ENCODE measurements at places on chromosomes 5 and 9.

DNA sequence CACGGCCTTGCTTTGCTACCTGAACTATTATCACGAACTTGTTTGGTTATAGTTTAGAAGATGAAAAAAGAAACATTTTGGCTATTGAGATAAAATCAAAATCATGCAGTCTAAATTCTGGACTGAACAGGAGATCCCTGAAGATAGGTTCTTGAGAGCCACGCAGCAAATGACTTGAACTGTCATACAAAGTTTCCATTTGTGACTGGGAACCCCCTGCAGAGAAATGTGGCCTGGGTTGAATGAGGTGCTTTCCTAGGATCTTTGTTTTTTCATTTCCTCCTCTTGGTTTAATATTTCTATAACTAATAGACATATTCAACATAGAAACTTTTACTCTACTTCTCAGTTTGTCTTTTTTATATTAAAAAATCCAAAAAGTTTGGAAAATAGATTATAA, 184.7 kb upstream of the TRPM3 start:
- no peak for DNase-seq

- DNase-seq = no peak
These were observed 277.6 kb upstream of the EFNA5 start for GRCh38 chr5:107948377-107948776.

DNA sequence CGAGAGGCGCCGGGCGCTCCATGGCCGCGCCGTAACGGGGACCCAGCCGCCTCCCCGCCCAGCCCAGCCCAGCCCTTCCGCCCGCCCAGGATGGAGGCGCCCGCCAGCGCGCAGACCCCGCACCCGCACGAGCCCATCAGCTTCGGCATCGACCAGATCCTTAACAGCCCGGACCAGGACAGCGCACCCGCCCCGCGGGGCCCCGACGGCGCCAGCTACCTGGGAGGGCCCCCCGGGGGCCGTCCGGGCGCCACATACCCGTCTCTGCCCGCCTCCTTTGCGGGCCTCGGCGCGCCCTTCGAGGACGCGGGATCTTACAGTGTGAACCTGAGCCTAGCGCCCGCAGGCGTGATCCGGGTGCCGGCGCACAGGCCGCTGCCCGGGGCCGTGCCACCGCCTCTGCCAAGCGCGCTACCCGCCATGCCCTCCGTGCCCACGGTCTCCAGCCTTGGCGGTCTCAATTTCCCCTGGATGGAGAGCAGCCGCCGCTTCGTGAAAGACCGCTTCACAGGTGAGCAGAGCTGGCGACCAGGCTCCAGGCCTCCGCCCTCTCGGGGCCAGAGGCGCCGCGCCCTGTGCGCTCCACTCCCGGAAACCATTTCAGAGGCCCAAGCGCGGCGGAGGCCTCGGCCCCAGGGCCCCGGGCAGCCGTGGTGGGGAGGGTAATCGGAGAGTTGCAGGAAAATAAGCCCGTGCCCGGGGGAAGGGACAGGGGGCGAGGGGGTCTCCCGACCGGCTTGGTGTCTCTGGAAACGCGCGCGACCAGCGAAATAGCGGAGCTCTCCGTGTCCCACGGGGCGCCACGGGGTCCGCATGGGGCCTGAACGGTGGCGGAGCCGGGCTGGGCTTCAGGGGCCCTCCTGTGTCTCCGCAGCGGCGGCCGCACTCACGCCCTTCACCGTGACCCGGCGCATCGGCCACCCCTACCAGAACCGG, 496 bp downstream of the TLX3 start:
- DNase-seq = peak; percentile 20

GRCh38 chr5:8813180-8813579, 732.7 kb downstream of the SEMA5A start:
- DNase-seq = no peak

DNA sequence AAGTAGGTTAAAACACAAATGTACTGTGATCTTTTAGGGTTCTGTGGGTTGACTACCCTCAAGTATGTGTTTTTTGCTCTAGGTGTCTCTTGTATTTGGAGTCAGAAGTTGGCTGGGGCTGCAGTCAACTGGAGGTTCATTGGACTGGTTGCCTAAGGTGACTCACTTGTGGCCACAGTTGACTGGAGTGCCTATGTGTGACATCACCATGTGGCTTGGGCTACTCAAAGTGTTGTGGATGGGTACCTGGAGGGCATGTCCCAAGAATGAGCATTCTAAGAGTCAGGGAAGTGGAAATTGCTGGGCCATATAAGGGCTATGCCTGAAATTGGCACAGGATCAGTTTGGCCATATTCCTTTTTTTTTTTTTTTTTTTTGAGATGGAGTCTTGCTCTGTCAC, 27.4 kb downstream of the SNX30 start:
- no peak for DNase-seq

DNA sequence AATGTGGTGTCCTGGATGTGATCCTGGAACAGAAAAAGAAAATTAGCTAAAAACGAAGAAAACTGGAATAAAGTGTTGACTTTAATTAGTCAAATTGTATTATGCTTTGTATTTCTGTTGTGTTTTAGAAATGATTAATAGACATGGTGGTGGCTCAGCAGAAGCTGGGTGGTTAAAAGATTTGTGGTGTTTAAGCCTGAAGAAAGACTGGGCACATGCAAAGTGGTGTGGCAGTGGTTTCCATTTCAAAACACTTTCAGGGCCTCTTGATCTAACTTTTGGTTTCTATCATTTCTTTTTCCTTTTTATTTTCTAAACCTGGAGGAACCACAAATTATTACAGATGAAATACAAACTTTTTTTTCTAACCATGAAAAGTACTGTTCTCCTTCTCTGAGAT, 44.1 kb downstream of the ADGRV1 start:
- no peak for DNase-seq

- no peak for DNase-seq
These were observed 421.1 kb upstream of the FTMT start for GRCh38 chr5:121430538-121430937.

GRCh38 chr9:134386951-134387831, 60.9 kb downstream of the RXRA start:
- no peak for DNase-seq

- DNase-seq = no peak
These were observed 69.2 kb upstream of the PLPP1 start for GRCh38 chr5:55603922-55604321.

DNA sequence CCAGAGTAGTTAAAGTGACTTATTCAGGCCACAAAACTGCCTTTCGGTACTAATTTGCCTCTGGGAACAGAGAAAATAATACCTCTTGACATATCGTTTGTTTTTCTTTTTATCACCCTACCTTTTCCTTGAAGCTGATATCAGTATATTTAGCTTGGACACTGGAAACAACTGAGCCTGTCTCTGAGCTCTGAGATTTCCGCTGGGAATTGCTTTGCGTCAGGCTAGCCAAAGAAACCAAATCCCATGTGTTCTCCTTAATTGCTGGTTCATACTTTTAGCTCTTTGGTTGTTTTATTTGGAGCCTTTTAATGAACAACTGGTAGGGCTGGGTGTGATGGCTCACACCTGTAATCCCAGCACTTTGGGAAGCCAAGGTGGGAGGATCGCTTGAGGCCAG, 30.3 kb upstream of the SNAPC3 start:
- DNase-seq = no peak

GRCh38 chr5:157558041-157558595, 17.5 kb downstream of the ADAM19 start:
- DNase-seq = no peak

- no peak for DNase-seq
These were observed 80.5 kb downstream of the PALM2AKAP2 start for GRCh38 chr9:109860521-109860920.

DNA sequence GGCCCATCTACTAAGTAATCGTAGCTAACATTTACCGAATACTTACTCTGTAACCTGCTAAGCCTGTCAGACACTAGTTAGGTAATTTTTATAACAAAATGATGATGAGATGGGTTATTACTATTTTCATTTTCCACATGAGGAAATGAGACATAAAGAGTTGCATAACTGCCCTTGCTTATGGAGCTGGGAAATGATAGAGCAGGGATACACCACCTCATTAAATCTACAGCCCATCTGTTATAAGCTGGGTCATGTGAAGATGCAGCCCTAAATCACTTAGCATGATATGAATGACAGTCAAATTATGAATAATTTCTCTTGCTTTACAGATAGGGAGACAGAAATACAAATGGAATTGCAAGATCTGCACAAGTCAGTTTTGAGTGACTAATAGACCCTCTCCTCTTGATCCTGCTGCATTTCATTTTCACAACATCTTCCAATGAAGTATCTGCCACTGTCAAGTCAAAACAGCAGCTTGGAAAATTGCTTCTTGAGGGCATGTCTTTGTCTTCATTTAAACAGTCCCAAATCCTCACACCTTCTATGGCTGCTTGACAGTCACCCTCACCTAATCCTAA, 364.7 kb downstream of the PRELID2 start:
- DNase-seq = no peak

GRCh38 chr5:127233590-127233989, 57.0 kb upstream of the MEGF10 start:
- DNase-seq = no peak

DNA sequence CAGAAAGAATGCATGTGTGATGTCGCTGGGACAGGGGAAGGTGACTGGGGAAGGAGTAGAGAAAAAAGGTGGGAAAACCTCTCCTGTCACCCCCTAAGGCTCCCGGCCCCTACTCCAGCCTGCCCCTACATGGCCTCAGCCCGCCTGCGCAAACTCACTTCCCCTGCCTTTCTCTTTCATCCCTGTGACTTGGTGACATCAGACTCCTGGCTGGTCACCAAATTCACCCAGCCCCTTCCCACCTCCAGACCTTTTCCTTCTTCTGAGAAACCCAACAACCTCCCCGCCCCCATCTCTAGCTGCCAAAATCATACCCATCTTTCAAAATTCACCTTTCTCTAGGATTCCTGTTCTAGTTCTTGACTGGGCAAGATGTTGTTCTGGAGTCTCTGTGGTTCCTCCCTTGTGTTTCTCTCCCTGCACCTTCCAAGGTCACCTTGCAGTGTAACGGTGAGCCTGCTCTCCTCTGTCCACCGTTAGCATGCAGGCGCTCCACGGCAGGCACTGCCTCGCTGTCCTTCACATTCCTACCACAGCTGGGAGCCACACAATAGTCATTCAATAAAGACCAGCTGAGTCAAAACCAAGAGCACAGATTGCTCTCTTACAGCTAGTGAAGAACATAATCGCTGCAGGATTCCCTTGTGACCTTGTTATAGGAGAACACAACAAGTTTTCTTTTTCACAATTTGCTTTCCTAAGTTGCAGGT, 134.5 kb downstream of the FANCC start:
- DNase-seq = no peak

GRCh38 chr5:170254056-170254455, 21.3 kb downstream of the C5orf58 start:
- DNase-seq = no peak

GRCh38 chr5:127061537-127061936, 11.8 kb downstream of the C5orf63 start:
- no peak for DNase-seq
